ENCODE measurements at places on chromosomes 5 and 9. TPM values are rescaled to one million over a fixed set of nuclear protein-coding genes. Genes with fewer than 3 reads are reported as not detected.

CCL21 gene
- not detected for polyA plus RNA-seq

ALDH1B1 gene
- polyA plus RNA-seq, result 19.4 TPM

MARCHF3 gene
- polyA plus RNA-seq, result 10.4 TPM

HTR4 gene
- polyA plus RNA-seq, result not detected

UBAP2 gene
- polyA plus RNA-seq, result 63.5 TPM

PPP3R2 gene
- polyA plus RNA-seq, result not detected

SLC6A3 gene
- not detected for polyA plus RNA-seq

FAM221B gene
- polyA plus RNA-seq, result 0.32 TPM

INSL4 gene
- not detected for polyA plus RNA-seq

BTNL8 gene
- not detected for polyA plus RNA-seq

TXNDC15 gene
- 104 TPM for polyA plus RNA-seq

CXCL14 gene
- 31.1 TPM for polyA plus RNA-seq

FGF1 gene
- 8.0 TPM for polyA plus RNA-seq

PHF24 gene
- polyA plus RNA-seq, result 0.15 TPM

NEUROG1 gene
- not detected for polyA plus RNA-seq

CEP78 gene
- 32.4 TPM for polyA plus RNA-seq

ZNF883 gene
- 7.6 TPM for polyA plus RNA-seq

SLC1A3 gene
- 17.5 TPM for polyA plus RNA-seq

GPR151 gene
- polyA plus RNA-seq, result not detected

MYMK gene
- polyA plus RNA-seq, result 58.2 TPM

TGFBI gene
- polyA plus RNA-seq, result 182 TPM

RLN2 gene
- 1.3 TPM for polyA plus RNA-seq

NTNG2 gene
- polyA plus RNA-seq, result 0.11 TPM

PCDHGB1 gene
- polyA plus RNA-seq, result 0.53 TPM

EMB gene
- 17.1 TPM for polyA plus RNA-seq

SPOCK1 gene
- polyA plus RNA-seq, result 25.3 TPM

CCDC192 gene
- polyA plus RNA-seq, result 1.2 TPM

POU5F2 gene
- not detected for polyA plus RNA-seq

FUBP3 gene
- 40.2 TPM for polyA plus RNA-seq

TRUB2 gene
- 21.5 TPM for polyA plus RNA-seq

ASB6 gene
- polyA plus RNA-seq, result 12.6 TPM

PCDHA8 gene
- polyA plus RNA-seq, result 0.07 TPM

DRD1 gene
- polyA plus RNA-seq, result not detected

NRARP gene
- polyA plus RNA-seq, result 28.7 TPM

ANKRD20A1 gene
- 0.34 TPM for polyA plus RNA-seq

SPINK7 gene
- 0.33 TPM for polyA plus RNA-seq

CCNI2 gene
- polyA plus RNA-seq, result 0.77 TPM

MARVELD2 gene
- 0.24 TPM for polyA plus RNA-seq

NUDT2 gene
- polyA plus RNA-seq, result 25.1 TPM

CA9 gene
- polyA plus RNA-seq, result 0.42 TPM

BNC2 gene
- polyA plus RNA-seq, result 6.8 TPM

PCDHGA6 gene
- 3.8 TPM for polyA plus RNA-seq

PTCH1 gene
- 7.5 TPM for polyA plus RNA-seq

PLK2 gene
- polyA plus RNA-seq, result 97.8 TPM

CYSTM1 gene
- polyA plus RNA-seq, result 27.2 TPM

PCDHGB4 gene
- polyA plus RNA-seq, result 2.0 TPM

TTC1 gene
- polyA plus RNA-seq, result 49.2 TPM

C9orf50 gene
- polyA plus RNA-seq, result not detected

UBE2QL1 gene
- polyA plus RNA-seq, result not detected

STPG3 gene
- not detected for polyA plus RNA-seq

OR1Q1 gene
- polyA plus RNA-seq, result not detected

PCDHB14 gene
- polyA plus RNA-seq, result 8.2 TPM

MARCHF6 gene
- polyA plus RNA-seq, result 125 TPM

QRFP gene
- 0.29 TPM for polyA plus RNA-seq
